Inflammatory macrophage treated with lipopolysaccharide for 4 hours (primary cell): ENCODE measurements at places on chromosomes 3 and 15.

DNA sequence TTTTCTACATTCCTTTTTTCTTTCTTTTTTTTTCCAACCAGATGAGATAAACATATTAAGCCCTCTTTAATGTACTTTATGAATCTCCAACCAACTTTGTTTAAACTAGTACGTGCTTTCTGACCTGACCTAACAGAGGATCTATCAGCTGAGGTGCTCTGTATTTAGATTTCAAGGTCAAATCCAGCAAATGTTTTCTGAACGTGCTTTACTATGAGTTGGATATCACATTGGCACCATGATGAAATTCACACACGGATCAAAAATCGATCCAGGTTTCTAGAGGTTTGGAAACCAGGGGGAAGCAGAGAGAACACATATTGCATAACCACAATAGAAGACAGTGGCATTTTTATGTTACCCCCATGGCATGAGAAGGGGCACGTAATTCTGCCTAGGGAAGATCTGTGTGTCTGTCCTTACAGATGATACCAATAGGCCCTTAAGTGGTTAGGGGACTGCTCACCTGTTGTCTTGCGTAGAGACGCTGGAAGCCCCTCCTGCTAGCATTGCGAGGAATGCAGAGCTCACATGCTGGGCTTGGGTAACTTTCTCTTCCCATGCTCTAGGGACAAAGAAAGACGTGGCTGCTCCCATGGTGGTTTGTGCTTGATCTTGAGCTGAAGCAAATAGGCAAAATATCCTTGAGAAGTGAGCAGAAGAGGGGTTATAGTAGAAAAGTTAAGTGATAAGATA lies 59.3 kb upstream of the ABHD10 start:
- DNase-seq, result no peak

DNA sequence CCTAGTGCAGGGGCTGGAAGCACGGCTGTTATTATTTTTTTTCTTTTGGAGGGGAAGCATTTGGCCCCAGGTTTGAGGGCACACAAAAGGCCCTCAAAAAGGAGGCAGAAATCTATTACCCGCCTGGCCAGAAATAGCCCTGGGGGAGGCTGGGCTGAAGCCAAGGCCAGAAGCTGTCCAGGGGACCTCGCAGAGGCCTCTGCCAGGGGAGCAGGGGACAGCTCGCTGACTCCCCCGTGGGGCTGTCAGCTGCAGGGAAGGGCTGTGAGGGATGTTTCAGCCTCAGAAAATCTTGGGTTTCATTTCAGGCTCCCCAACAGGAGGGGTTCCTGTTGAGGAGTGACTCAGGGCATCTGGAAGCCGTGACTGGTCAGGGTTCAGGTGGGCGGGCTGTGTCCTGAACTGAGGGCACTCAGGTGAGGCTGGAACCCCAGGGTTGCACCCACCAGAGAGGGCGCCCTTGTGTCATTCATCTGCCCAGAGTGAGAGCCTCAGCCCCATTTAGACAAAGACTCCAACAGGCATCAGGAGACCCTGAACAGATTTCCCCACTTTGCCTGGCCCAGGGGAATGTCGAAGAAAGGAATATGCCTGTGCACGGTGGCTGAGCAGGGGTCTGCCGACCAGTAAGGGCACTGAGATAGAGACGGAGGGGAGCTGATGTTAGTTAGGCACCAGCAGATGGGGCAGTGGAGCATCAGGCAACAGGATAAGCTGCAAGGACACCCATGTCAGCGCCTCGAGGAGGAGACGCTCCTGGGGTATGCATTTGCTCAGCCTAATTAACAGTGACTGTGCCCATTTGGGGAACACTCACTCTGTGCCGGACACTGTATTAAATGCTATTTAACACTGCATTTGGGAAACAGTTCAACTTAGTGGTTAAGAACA lies 43.5 kb upstream of the SLC6A11 start:
- peak; percentile 9 for DNase-seq

DNA sequence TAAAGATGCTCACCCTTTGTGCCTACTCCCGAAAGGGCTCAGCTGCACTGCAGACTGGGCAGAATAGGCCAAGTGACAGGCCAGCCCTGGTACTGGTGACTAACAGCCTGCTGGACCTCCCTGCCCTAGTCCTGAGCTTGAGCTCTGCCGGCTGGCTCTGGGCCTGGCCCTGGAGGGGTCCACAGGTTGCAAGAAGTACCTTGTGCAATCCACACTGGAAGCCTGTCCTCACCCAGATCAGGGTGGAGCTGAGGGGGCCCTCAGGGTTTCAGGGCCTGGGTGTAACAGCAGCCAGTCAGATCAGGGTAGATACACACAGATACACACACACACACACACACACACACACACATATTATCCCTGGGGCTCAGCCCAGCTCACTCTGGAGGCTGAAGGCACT lies 27.3 kb upstream of the PLA2G4D start:
- DNase-seq, result no peak

DNA sequence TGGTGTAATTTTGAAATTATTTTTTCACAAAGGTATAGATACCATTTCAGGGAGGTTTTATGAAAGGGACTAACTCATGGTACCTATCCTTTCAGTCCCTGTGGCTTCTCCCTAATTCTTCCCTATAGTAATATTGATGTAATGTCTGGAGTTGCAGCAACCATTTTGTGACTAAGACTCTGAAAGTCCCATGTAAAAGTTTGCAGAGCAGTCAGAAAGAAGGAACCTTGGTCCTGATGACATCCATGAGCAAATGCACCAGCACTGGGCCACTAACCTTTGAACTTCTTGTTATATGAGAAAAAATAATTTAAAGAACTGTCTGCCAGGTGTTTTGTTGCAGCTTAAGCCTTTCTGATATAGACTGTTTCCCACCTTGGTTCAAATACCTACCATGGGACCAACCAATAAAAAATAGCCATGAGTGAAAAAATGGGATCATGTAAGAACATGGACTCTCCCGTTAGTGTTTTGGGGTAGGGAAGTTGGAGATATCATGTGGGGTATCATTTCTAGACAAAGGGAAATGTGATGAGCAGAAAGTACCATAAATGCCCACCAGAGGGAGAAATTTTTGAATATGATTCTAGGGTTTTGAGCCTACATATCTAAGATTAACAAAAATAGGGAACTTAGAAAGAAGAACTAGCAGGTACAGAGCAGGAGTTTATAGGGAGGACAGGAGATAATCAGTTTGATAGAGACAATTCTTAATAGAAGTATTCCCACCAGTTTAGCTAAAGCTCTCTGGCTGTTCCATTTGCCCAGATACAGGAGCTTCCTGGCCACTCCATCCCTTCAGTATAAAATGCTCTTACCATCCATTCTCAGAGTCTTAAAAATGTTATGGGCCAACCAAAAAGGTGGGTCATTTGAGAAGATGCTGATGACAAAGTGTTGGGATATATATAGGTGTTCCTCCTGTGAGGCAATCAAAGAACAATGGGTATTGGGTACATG lies 3.4 kb upstream of the CPOX start:
- DNase-seq, result peak; percentile 81

DNA sequence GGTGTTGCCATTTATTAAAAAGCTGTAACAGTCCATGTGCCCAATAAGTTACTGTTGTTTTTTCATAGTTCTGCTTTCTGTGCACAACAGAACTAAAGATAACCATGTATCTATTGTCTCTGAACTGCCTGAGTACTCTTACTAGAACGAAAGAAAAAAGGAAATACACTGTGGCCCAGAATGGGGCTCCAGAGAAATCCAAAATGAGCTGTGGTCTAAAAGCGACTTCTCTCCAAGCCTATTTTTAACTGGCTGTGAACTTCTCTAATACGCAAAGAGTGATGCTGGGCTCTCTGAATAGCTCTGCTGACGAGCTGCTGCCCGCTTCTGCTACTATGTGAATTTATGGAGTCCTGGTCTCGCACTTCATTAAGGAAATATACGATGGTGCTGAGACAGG lies 56.2 kb upstream of the LPP start:
- peak; percentile 16 for DNase-seq

DNA sequence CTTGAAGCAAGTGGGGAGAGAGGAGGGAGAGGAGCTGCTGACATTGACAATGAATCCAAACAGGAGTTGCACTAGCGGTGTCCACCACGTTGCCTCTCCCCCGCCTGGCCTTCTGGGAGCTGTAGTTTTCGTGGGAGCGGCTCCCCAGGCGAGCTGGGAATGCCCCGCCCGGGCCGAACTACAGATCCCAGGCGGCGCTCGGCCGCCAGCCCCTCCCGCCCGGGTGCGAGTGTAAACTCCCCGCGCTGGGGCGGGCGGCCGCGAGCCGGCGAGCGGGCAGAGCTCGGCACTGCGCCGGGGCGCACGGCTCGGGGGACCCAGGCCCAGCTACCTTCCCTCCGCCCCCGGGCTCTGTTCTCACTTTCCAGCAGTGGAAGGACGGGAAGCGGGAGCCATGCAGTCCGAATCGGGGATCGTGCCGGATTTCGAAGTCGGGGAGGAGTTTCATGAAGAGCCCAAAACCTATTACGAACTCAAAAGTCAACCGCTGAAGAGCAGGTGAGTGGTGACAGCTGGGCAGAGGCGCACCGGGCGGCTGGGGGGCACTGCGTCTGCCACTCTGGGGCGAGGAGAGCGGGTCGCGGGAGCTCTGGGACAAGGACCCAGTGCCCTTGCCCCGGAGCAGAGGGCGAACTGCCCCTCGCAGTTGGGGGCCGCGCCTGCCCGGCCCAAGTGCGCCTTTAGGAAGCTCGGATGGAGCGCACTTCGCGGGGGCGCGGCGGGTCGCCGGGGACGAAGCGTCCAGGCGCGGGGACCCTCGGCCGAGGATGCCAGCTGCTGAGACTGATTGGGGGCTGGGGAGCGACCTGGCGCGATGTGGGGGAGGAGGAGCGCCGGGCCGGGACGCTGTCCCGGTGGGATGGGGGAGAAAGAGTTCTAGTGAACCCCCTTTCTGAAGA lies at the start of gene MITF:
Gene MITF, plus strand, starts transcription at position 261 of the 899 bp plus-strand sequence. Its CDS starts 134 bp downstream, at position 395.
- DNase-seq, result peak; percentile 95

DNA sequence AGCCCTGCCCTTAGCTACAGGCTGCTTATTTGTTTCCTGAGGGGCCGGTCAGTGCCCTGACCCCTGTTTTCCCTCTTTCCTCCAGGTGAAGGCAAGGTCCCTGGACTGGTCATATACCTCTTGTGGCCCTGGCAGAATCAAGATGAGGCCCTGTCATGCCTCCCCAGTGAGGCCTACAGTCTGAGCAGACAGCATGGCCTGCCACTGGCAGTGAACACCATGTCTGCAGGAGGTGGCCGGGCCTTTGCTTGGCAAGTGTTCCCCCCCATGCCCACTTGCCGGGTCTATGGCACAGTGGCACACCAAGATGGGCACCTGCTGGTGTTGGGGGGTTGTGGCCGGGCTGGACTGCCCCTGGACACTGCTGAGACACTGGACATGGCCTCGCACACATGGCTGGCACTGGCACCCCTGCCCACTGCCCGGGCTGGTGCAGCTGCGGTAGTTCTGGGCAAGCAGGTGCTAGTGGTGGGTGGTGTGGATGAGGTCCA lies 1.2 kb downstream of the KLHDC8B start:
- no peak for DNase-seq

GRCh38 chr15:85646538-85647091 lies 148.1 kb downstream of the KLHL25 start:
- DNase-seq, result peak; percentile 97

DNA sequence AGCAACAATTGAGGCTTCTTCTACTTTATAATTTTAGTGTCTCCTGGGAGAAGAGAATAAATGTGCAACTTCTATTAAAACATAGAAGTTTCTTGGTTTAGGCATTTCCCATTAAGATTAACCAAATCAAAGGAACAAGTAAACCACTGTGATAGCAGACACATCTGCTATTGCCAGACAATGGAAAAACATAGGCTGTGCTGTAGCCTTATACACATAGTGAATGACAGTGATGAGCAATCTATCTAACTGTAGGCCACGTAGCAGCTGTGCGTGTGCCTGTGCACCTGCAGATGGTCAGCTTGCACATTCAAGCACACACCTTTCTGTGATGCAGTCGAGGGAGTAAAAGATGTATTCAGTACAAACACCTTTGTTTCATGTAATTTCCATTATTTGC lies 32.7 kb downstream of the GNB4 start:
- DNase-seq, result no peak

GRCh38 chr15:88394553-88395145 lies 72.5 kb downstream of the MRPL46 start:
- DNase-seq, result no peak

- peak; percentile 13 for DNase-seq
Observed at GRCh38 chr3:99482191-99482590, 156.2 kb upstream of the COL8A1 start.

GRCh38 chr3:151192545-151192944 lies 10.5 kb downstream of the GPR171 start:
- no peak for DNase-seq

DNA sequence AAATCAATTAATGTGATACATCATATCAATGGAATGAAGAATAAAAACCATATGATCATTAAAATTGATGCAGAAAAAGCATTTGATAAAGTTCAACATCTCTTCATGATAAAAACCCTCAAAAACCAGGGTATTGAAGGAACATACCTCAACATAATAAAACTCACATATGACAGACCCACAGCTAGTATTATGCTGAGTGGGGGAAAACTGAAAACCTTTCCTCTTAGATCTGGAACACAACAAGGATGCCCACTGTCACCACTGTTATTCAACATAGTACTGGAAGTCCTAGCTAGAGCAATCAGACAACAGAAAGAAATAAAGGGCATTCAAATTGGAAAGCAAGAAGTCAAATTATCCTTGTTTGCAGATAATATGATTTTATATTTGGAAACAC lies 30.5 kb downstream of the CCK start:
- DNase-seq, result no peak

- no peak for DNase-seq
Observed at GRCh38 chr3:41900265-41900664, 61.6 kb downstream of the ULK4 start.

DNA sequence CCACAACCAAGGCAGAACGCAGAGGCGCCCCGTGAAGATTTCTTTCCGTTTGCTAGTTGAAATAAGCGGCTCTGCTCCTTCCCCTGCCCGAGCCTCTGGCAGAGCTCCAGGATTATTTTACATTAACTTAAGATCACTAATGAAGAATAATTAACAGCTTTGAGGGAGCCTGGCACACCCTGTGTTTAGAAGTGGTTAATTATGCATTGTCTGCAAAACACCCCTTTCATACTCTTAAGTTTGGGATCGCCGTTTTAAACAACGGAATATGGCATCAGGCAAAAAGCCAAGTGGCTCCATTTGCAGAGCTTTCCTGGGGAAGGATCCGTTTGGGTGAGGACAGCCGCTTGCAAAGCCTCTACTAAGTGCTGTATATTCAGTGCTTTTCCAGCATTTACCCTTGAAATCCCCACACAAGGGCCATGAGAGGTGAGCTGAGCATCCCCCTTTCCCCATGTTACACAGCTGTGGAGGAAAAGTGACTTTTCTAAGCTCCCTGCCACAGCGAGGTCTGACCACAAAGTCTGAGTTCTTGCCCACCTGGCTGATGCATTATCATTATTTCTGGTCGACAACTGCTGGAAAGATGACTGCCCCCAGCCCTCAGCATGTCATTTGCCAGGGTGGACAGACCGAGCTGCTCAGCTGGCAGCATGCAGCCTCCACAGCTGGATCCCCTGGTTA lies 33.9 kb downstream of the IQSEC1 start:
- DNase-seq, result no peak

- DNase-seq, result no peak
Observed at GRCh38 chr3:177382944-177383343, 185.7 kb upstream of the TBL1XR1 start.

- no peak for DNase-seq
Observed at GRCh38 chr3:152969557-152970300, 134.8 kb downstream of the P2RY1 start.

- peak; percentile 61 for DNase-seq
Observed at GRCh38 chr3:23740517-23740965, 65.2 kb upstream of the UBE2E1 start.
